Activated CD8-positive, alpha-beta T cell treated with anti-CD3 and anti-CD28 coated beads, Interleukin-2, amount 10 ng/mL, durations not matched to agents 7 days and 5 days (primary cell): ENCODE measurements at places on chromosomes 3 and 15. TPM values are rescaled to one million over a fixed set of nuclear protein-coding genes. Genes with fewer than 3 reads are reported as not detected.

- H3K4me1 ChIP-seq, result peaks cover 3% of the 10 kb centered on the region
- H3K27me3 ChIP-seq, result no peaks in the 10 kb centered on the region
- no peak overlapping the region for H3K4me3 ChIP-seq
- DNase-seq, result no peak
Observed at GRCh38 chr15:67531379-67531914, 10.5 kb downstream of the C15orf61 start.

DNA sequence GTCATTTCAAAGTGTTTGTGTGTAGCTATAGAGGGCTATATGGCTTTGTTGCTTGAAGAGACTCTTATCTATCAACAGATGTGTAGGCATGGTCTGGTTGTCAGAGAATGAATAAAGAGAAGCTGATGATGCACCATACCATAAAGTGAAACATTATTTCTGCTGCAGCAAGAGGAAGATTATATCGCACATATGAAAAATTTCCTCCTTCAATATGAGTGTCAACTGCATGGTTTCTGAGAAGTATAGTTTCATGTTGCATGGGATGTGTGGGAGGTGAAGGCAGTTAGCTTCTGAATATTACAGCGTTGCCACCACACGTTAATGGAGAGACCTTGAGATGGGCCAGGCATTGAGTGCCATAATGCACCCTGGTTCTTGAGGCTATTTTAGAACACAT lies 217.9 kb downstream of the SATB1 start:
- no peak for DNase-seq
- no peak overlapping the region for H3K27ac ChIP-seq
- no peaks in the 10 kb centered on the region for H3K36me3 ChIP-seq

DNA sequence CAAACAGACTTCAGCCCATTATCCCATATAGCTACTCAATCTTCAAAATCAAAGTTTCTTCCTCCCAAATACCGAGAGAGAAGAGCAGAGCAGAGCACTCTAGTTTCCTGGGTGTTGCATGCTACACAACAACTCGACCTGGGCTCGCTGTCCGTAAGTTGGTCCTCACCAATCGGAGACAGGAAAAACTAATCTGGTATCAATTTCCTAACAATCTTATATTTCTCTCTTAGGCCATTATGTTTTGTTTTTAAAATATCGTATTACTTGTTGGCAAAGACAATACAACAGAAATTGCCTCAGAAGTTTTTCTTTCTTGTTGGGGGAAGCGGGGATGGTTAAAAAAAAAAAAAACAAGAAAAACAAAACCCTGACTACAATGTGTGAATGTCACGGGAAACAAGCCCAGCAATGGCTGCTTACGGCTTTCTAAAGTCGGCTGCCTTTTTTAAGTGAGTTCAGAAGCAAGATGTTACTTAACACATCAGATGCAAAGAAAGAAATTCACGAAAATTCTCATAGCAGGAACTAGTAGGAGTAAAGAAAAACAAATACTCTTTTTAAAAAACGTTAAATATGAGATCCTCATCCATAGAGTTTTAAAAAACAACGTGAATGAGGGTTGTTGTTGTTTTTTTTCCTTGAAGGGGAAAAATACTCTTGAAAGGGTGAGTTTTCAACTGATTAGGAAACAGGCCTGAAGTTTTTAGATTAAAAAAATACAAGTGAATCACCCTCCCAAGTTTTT lies 1.9 kb downstream of the VGLL4 start:
- peaks cover 2% of the 10 kb centered on the region for H3K27me3 ChIP-seq
- DNase-seq, result no peak
- H3K27ac ChIP-seq, result peak overlapping the region; percentile 98

DNA sequence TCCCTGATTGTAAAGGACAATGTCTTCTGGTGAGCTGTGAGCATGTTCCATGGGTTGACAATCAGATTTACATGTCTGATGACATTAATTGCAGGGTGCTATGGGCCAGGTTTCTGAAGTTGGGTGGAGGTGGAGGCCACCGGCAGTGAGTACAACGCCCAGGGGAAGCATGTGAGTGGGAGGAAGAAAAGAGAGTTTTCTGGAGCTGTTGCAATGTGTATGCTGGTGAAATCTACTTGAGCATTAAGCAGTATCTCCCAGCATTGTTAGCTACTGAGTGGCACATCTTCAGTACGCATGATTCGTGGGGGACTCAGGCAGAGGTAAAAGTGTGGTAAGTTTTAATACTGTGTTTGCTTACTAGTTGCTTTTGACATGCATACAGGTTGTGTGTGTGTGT lies 26.6 kb downstream of the TMEM45A start:
- no peak for DNase-seq
- H3K4me3 ChIP-seq, result no peak overlapping the region
- no peaks in the 10 kb centered on the region for H3K36me3 ChIP-seq
- H3K27ac ChIP-seq, result no peak overlapping the region
- H3K27me3 ChIP-seq, result no peaks in the 10 kb centered on the region

- peaks cover 15% of the 10 kb centered on the region for H3K4me1 ChIP-seq
- no peak overlapping the region for H3K4me3 ChIP-seq
- peaks cover 3% of the 10 kb centered on the region for H3K27me3 ChIP-seq
- DNase-seq, result no peak
- no peak overlapping the region for H3K27ac ChIP-seq
- peaks cover 4% of the 10 kb centered on the region for H3K36me3 ChIP-seq
Observed at GRCh38 chr3:81765400-81765799, 4.0 kb upstream of the GBE1 start.

GRCh38 chr15:51888593-51889195 lies 59.2 kb downstream of the TMOD3 start:
- H3K36me3 ChIP-seq, result peaks cover 51% of the 10 kb centered on the region
- DNase-seq, result no peak
- H3K27ac ChIP-seq, result no peak overlapping the region

DNA sequence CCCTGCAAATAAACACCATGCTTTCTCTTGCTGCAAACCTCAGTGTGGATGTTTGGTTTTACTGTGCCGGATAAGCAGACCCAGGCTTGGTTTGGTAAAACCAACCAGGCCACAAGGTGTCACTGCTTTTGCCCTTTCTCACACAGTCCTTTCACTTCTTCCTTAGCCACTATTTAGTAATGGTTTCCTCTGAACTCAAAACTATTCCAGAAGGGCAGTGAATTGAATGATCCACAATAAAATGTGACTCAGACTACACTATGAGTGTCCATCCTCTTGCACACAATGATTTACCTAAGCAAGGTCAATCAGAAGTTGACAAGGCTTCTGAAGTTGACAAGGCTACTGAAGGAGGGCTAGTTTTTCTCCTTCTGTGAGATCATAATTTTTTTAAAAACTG lies 552.4 kb upstream of the CCDC54 start:
- H3K4me1 ChIP-seq, result peaks cover 25% of the 10 kb centered on the region
- H3K27me3 ChIP-seq, result no peaks in the 10 kb centered on the region
- no peak overlapping the region for H3K4me3 ChIP-seq

GRCh38 chr15:99130765-99131440 lies 26.0 kb downstream of the SYNM start:
- no peak overlapping the region for H3K4me3 ChIP-seq
- no peaks in the 10 kb centered on the region for H3K36me3 ChIP-seq
- no peaks in the 10 kb centered on the region for H3K4me1 ChIP-seq
- DNase-seq, result no peak
- no peak overlapping the region for H3K27ac ChIP-seq

DNA sequence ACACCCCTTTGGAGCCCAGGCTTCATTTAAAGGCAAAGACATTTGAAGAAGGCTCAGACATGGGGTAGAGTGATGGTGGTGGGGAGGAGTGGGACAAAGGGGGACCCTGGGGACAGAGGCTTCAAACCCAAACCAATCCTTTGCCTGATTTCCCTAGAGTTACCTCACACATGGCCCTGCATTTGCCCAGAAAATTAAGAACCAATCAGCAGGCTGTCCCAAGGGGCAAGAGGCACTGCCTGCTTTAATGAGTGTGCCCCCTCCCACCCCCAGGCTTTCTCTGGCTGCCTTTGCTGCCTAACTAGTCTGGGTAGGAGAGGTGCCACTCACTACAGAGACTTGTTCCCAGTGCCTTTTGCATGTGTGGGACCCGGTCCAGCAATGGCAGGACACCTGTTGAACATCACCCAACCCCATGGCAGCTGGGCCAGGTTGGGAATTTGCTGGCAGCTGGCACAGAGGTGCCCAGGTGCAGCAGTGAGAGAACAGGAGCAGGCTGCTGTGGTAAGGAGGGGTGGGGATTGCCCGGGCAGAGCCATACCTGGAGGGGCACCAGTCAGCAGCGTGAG lies 38.4 kb downstream of the CCDC33 start:
- DNase-seq, result no peak
- no peak overlapping the region for H3K4me3 ChIP-seq
- no peak overlapping the region for H3K27ac ChIP-seq

GRCh38 chr3:31848911-31849310 lies 132.2 kb downstream of the OSBPL10 start:
- no peak for DNase-seq
- no peaks in the 10 kb centered on the region for H3K4me1 ChIP-seq
- H3K36me3 ChIP-seq, result no peaks in the 10 kb centered on the region
- no peak overlapping the region for H3K4me3 ChIP-seq

- H3K4me1 ChIP-seq, result no peaks in the 10 kb centered on the region
- H3K27ac ChIP-seq, result no peak overlapping the region
- DNase-seq, result no peak
- no peaks in the 10 kb centered on the region for H3K36me3 ChIP-seq
- peaks cover 2% of the 10 kb centered on the region for H3K27me3 ChIP-seq
Observed at GRCh38 chr3:160141485-160142185, 83.6 kb upstream of the C3orf80 start.

DNA sequence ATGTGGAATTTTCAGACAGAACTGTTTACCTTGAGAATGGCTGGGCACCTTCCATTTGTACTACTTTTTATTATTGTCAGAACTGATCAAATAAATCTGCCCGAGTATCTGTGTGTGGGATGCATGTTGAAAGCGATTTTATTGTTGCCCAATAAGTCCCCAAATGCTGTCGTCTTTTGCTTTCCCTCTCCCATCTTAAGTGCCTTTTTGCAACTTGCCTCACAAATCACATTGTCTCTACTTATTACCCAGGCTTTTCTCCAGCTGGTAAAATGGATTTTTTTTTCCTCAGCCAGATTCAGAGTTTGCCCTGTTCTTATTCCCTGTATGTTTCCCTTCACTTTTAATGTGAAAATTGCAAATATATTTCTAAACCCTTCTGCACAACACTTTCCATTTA lies 163.1 kb downstream of the CNTN4 start:
- H3K36me3 ChIP-seq, result no peaks in the 10 kb centered on the region
- no peak overlapping the region for H3K27ac ChIP-seq
- H3K4me1 ChIP-seq, result no peaks in the 10 kb centered on the region

DNA sequence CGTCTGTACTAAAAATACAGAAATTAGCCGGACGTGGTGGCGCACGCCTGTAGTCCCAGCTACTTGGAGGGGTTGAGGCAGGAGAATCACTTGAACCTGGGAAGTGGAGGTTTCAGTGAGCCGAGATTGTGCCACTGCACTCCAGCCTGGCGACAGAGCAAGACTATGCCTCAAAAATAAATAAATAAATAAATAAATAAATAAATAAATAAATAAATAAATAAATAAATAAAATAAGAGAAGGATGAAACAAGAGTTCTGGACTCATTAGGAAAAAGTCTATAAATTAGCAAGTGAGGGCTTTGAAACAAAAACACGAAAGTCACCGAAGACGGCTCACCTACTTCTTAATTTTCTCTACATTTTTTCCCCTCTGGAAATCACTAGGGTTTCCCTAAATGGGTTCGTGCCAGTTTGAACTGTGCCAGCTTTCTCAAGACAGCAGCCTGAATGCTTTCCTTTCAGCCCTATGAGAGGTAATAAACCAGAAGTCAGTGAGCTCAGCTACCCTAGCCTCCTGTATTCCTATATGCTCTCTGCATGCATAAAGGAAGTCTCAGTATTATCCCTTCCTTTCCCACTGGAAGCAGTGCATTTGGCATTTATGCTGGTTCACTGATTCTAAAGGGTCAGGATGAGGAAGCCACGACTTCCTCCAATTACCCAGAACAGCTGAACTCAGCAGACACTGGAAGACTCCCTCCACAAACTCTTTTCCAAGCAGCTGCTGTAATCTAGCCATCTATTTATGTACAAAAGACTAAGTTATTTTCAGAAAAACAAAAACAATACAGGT lies 266.9 kb downstream of the ZBBX start:
- H3K27me3 ChIP-seq, result no peaks in the 10 kb centered on the region
- no peak for DNase-seq
- no peak overlapping the region for H3K27ac ChIP-seq

GRCh38 chr3:171508676-171509075 lies 48.5 kb upstream of the TNIK start:
- no peaks in the 10 kb centered on the region for H3K36me3 ChIP-seq
- no peaks in the 10 kb centered on the region for H3K4me1 ChIP-seq
- no peak overlapping the region for H3K27ac ChIP-seq
- H3K27me3 ChIP-seq, result no peaks in the 10 kb centered on the region
- H3K4me3 ChIP-seq, result no peak overlapping the region

HGD gene
- total RNA-seq, result 0.26 TPM

SLC28A2 gene
- total RNA-seq, result not detected

TMEM207 gene
- total RNA-seq, result not detected

LTF gene
- not detected for total RNA-seq

CAPN7 gene
- 28.3 TPM for total RNA-seq

PPP1R14D gene
- not detected for total RNA-seq

ALS2CL gene
- 1.3 TPM for total RNA-seq
